ENCODE measurements at places on chromosomes 3 and 15.
A peak's percentile ranks its signal among the peaks of the same experiment; 100 is the strongest.

DNA sequence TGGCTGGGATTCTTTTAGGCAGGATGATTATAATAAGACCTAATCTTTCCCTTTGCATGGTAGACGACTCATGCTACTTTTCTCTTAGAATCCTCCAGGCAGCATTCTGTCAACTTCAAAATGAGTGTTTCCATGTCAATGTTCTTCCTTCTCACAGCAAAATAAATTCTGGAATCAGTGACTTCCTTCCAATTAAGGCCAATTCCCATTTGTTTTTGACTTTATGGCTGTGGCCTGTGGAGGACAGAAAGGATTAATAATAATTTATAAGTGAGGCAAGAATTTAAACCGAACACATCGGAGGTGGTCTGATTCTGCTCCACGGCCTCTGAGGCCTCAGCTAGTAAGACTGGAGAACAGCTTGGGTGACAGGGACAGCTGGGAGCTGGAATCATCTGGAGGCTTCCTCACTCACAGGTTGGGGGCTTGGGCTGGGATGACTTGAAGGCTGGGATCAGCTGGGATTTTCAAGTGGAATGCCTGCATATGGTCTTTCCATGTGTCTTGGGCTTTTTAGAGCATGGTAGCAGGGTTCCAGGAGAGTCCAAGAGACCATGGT is 241.8 kb upstream of the MCTP2 start:
- no peak for DNase-seq

DNA sequence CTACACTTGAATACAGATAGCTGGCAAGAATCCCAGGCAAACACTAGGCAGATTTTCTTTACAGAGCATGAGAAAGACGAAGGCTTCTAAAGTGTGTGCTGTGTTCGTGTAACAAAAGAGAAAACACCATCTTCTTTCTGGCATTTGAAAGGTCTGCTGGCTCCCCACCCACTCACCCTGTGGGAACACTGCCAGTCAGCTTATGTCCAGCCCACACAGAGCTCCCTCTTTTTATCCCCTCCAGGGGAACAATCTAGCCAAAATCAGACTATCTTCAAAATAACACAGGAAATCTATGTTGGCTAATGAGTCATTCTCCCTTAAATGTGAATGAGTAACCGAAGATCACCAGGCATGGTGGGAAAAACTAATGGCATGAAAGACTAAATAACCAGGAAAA is 45.6 kb upstream of the PAQR5 start:
- no peak for DNase-seq

- DNase-seq = peak; percentile 16
Measured at GRCh38 chr3:43162230-43163084, 56.6 kb upstream of the POMGNT2 start.

GRCh38 chr3:65526656-65527055 is 512.1 kb downstream of the MAGI1 start:
- no peak for DNase-seq

DNA sequence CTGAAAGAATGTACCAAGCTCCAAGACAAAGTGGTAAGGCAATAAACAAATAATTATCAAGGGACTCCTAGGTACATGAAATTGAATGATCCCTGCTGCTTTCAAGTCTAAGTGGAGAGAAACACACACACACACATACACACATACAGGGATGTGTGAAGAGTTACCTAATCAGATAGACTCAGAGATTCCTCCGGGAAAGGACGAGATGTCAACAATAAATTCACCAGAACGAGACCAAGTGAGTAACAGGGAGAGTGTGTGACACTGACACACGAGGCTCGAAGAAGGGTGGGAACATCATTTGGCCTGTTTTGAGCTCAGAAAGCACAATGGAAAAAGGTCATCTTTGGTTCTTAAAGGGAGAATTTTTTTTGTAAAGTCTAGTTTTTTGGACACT is 13.4 kb downstream of the LRIG1 start:
- no peak for DNase-seq

DNA sequence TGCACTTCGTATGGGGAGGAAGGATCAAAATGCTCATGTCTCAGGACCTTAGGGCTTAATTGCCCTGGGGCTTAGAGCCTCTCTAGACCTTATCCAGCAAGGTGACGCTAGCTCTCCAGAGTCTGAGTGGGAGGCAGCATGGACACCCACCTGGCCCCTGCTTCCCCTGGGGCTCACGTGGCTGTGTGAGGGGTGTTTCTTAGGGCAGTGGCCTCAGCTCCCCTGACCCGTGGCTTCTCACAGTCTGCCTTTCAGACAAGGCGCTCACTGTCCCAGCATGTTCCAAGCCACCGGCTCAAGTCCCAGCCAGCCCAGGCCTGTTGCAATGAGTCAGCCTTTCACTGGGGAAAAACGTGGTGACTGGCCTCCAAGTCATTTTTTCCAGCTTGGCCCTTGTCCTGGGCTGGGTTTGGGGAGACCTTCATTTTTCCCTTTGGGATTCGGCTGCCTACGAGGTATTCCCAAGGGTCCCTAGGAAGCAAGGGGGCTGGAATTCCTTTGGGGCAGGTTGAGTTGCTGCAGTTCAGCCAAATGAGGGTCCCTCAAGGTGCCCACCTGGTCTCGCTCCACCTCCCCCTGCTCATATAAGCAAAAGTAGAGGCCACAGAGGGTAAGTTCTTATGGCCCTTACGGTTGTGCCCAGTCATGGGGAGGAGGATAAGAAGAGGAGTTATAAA is 15.7 kb downstream of the BHLHE40 start:
- DNase-seq = no peak

- no peak for DNase-seq
Measured at GRCh38 chr15:40336744-40337122, 4.0 kb downstream of the CCDC9B start.
